ENCODE measurements at places on chromosomes 3 and 15.

- DNase-seq = peak; percentile 58
Observed at GRCh38 chr15:33226559-33227181, 32.2 kb upstream of the FMN1 start.

- no peak for DNase-seq
Observed at GRCh38 chr15:89130201-89130600, 41.9 kb downstream of the ABHD2 start.

- no peak for DNase-seq
Observed at GRCh38 chr15:79540551-79540950, 108.4 kb downstream of the MINAR1 start.

DNA sequence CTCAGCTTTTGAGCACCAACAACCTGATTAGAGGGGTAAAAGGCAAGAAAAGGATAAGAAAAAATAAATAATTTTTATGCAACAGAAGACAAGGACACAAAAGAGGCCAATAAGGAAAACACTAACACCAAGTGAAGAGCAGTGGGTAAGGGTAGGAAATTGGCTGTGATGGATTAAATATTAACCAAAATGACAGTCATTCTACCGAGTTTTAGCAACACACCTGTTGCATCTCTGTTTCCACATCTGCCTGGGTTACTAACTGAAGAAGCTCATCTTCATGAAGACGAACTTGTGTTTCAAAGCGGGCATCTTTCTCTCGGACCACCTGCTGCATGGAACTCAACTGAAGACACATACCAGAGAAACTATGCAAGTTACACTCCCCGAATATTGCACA is 30.1 kb downstream of the GOLGB1 start:
- no peak for DNase-seq

DNA sequence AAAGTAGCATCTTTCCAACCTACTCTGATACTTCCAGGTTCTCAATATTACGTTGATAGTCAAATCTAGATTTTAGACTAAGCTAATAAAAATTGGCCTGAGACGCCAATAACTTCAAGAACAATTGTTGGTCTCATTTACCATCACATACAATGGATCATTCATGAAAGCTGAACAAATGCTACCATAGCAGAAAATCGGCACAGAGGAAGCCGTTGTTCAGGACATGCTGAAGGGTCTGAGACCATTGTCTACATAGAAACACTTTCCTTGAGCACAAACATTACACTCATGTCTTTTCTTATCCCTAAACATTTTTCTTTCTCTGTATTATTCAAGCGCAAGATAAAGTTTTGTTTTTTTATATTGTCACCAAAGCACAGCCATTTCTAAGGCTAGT is 37.2 kb upstream of the FHIT start:
- DNase-seq = no peak

- DNase-seq = no peak
Observed at GRCh38 chr15:39431376-39431775, 149.5 kb upstream of the THBS1 start.

DNA sequence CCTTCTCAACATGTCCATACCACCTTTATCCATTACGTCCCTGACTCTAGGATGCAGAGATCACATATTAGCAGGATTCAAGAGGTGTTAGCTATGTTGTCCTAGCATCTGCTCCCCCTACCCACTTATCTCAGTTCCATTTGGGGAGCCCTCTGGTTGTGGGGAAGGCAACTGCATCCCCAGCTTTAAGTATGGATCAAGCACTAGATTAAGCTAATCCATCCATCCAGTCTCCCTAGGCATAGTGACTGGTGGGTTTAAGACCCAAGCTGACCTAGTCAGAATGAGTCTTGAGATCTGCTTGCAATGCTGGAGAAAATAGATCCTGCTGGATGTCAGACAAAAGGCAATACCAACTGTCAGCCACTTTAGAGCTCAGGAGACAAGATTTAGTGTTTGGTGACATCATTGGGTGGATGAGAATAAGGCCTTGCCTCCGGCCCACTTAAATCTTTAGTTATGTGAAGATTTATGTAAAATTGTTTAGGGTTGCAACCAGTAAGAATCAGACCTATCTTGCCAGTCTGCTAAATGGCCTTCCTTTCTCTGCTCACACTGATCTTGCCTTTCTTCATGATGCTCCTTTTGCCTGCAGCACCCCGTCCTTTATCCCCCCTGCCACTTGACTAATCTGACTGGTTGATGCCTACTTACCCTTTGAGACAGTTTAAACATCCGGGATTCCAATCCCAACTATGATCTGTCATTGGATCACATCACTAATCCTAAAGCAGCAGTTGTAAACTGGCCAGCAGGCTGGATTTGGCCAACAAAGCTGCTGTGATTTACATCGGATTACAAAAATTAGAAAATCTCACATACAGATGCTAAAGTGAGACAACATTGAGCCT is 2.1 kb upstream of the ISY1 start:
- no peak for DNase-seq
